ENCODE measurements at places on chromosomes 1 and 21.

DNA sequence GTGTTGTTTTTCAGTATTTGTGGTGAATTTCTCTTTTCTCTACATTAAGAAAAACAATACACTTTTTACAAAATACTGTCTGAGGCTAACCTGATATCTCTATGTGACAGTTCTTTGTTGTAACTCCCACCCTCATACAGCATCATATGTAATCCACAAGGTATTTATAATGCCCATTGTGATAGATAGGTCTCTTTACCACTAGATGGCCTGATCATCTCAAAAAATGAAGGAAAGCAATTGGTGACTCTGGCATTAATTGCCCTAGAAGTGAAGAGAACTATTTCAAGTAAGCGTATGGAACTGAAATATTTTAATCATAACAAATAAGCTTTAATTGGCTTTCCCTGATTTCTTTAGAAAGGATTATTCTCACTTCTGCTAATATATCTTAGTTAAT lies 36.2 kb upstream of the HFM1 start:
- no peak for DNase-seq

DNA sequence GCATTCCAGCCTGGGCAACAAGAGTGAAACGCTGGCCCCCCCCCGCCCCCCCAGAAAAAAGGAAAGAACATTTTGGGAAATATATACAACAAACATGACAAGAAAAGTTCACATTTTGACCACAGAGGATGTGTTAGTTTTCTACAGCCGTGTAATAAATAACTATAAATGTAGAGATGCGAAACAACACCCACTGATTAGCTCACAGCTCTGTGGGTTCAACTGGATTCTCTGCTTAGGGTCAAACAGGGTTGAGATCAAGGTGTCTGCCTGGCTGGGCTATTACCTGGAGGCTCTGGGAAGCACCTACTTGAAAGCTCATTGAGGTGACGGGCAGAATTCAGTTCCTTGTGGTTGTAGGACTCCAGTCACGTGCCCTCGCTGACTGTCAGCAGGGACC lies 11.1 kb upstream of the VPS26C start:
- DNase-seq: no peak

- no peak for DNase-seq
These were observed 184.1 kb downstream of the PSMG1 start for GRCh38 chr21:38999161-38999560.

DNA sequence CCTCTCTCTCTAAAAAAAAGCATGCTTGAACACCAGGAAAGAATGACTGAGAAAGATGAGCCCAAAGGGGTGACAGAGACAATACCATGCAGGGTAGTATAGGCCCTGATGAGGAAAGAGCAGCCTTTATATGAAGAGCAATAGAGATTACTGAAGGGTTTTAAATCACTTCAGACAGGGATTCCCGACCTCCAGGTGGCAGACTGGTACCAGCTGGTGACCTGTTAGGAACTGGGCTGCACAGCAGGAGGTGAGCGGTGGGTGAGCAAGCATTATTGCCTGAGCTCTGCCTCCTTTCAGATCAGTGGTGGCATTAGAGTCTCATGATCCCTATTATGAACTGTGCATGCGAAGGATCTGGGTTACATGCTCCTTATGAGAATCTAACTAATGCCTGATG lies 30.8 kb upstream of the GTF2B start:
- DNase-seq: no peak

All from transverse colon (tissue), 4 donors.